ENCODE measurements at places on chromosomes 1 and 21.

DNA sequence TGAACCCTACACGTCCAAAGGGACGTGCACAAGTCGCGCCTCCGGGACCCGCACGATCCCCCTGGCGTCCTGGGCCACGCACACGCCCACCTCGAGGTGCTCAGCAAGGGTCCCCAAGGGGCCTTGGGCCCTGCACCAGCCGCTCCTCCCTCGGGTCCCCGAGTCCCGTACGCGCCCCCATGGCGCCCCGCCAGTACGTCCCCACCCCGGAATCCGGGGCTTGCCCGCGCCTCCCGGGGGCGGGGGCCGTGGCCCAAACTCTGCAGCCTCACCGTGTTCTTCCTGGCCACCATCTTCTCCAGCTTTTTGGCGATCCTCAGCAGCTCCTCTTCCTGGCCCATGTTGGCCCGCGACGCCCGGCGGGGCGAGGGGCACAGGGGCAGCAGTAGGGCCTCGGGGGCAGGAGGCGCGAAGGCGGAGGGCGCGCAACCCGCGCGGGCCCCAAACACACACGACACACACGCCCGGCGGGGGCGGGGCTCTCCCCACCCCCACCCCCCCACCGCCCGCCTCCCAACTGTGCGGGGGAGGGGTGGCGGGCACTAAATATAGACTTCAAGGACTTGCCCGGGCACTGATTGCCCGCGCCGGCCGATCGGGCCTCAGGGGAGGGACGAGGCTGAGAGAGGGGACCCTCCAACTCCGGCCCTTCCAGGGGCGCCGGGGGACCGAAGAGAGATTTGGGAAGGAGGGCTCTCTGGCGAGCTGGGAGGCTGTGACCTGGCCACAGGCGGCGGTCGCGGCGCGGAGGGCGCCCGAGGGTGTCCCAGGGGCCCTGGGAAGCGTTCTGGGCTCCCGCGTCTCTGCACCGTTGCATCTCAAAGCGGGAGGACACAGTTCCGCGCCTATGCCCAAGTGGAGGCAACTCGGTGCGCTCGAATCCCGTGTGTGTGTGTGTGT is at the start of gene TCEA3:
Gene TCEA3, minus strand, starts transcription at position 456 of the 900 bp plus-strand sequence. Its CDS starts 115 bp downstream, at position 341.
- no peak for DNase-seq

DNA sequence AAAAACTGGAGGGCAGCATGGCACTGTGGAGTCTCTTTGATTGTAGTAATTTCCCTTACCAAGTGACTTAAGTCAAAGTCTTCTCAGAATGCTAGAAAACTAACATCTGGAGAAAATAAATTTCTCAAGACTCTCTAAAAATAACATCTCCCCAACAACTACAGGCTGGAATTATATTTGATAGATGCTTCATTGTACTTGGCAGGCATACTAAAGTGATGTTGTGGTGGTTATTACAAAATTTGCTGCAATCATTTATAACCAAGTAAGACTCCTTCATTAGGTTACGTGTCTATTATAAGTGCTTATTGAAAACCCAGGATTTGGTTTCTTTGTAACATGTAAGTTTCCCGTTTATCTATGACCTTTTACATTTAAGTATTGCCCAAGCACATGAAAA is 132.9 kb upstream of the NRIP1 start:
- DNase-seq = no peak

- no peak for DNase-seq
Measured at GRCh38 chr1:205523261-205523890, 18.9 kb downstream of the CDK18 start.

DNA sequence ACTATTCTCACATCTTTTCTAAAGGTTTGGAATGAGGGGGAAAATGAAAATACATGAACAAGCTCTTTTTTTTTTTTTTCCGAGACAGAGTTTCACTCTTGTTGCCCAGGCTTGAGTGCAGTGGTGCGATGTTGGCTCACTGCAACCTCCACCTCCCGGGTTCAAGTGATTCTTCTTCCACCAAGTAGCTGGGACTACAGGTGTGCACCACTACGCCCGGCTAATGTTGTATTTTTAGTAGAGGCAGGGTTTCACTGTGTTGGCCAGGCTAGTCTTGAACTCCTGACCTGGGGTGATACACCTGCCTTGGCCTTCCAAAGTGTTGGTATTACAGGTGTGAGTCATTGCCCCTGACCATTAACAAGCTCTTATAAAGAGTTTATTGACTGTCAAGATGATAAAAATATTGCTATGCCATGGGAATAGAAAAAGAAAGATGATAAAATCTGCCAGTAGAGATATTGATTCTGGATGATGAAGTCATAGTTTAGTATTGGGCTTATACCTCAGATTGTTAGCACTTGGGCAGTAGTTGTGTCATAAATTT is 36.6 kb downstream of the INKA2 start:
- DNase-seq = no peak

GRCh38 chr1:170583186-170583585 is 51.2 kb downstream of the GORAB start:
- no peak for DNase-seq

DNA sequence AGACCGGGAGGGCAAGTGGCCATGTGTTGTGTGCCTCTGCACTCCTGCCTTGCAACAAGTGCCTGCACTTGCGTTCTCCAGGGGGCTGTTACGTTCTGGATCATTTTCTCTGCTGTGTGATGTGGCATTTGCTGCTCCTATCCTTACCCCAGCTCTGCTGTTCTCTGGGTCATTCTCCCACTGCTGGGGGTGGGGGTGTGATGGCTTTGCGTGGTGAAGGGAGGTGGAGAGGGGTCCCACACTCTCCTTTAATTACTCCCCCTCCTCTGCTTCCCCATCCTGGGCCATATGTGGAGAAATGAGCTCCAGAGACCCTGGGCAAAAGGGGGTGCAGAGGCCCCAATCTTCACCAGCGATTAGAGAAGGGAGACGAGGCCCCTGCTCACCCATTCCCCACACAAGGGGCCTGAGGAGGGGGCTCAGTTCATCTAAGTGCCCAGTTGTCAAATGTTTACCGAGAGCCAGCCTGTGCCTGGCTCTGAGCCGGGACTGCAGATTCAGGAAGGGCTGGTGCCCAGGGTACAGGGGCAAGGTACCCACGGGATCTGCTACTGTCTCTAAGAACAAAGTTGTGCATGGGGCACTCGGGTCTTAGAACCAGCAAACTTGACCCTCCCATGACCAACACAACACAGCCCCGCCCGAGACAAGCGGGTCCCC is 355.4 kb downstream of the PTPRU start:
- DNase-seq = no peak

GRCh38 chr21:35829067-35829466 is 231.3 kb downstream of the SETD4 start:
- no peak for DNase-seq

GRCh38 chr1:12549460-12550349 is 68.3 kb downstream of the DHRS3 start:
- no peak for DNase-seq

GRCh38 chr1:39269791-39270342 is 65.4 kb downstream of the MACF1 start:
- DNase-seq = peak; percentile 23

DNA sequence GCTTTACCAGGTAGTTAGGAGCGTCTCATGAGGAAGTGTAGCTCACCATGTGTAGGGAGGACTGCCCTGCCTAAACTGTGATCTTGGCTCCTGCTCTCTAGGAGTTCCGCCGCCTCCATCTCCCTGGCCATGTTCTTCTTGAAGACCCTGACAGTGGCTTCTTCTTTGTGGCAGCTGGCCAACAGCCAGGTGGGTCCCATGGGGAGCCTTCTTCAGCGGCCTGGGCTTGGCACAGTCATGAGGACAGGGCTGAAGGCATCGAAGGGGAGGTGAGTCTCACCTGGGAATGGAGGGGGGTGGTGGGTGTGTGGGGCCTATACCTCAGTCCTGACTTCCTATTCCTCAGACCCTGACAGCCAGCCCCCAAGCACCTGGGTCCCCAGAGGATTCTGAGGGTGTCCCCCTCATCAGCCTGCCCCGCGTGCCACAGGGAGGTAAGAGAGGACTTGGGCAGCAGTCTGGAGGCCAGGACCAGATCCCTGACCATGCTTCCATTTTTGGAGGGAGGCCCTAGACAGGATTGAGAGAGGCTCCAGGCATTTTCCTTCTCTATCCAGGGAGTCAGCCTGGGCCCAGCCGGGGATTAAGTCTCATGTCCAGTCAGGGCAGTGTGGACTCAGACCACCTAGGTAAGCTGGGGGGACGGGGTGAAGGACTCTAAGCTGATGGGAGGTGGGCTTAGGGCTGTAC is 21.4 kb downstream of the HYI start:
- no peak for DNase-seq

GRCh38 chr1:30761381-30762151 is 4.0 kb upstream of the LAPTM5 start:
- DNase-seq = no peak

GRCh38 chr1:213123536-213123935 is 72.5 kb downstream of the RPS6KC1 start:
- no peak for DNase-seq

- DNase-seq = no peak
Measured at GRCh38 chr1:203206129-203206687, 19.7 kb upstream of the CHI3L1 start.

DNA sequence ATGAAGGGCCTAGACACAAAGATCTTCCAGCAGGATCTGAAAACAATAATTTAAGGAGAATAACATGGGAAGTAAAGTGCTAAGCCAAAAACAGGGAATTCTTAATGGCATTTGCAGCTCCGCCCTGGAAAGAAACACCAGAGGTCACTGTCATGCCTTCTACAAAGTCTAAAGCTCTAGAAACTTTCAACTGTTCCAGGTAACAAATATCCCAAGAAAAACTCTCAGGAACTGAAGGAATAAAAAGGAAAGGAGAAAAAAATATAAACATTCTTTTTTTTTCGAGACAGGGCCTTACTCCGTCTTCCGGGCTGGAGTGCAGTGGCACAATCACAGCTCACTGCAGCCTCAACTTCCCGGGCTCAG is 13.2 kb downstream of the ZC3H12A start:
- no peak for DNase-seq

GRCh38 chr1:151237678-151238466 is 16.7 kb upstream of the PSMD4 start:
- no peak for DNase-seq

- DNase-seq = peak; percentile 91
Measured at GRCh38 chr1:230807561-230808280, 60.5 kb downstream of the CAPN9 start.

- no peak for DNase-seq
Measured at GRCh38 chr1:119956306-119956705, 60.0 kb upstream of the ADAM30 start.

DNA sequence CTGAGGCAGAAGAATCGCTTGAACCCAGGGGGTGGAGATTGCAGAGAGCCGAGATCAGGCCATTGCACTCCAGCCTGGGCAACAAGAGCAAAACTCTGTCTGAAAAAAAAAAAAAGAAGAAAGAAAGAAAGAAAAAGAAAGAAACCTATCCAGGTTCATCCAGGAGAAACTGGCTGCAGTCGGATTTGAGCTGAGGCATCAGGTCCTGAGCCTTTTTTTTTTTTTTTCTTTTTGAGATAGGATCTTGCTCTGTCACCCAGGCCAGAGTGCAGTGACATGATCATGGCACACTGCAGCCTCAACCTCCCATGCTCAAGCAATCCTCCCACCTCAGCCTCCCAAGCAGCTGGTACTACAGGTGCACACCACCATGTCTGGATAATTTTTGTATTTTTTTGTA is 22.5 kb upstream of the LUZP1 start:
- no peak for DNase-seq

DNA sequence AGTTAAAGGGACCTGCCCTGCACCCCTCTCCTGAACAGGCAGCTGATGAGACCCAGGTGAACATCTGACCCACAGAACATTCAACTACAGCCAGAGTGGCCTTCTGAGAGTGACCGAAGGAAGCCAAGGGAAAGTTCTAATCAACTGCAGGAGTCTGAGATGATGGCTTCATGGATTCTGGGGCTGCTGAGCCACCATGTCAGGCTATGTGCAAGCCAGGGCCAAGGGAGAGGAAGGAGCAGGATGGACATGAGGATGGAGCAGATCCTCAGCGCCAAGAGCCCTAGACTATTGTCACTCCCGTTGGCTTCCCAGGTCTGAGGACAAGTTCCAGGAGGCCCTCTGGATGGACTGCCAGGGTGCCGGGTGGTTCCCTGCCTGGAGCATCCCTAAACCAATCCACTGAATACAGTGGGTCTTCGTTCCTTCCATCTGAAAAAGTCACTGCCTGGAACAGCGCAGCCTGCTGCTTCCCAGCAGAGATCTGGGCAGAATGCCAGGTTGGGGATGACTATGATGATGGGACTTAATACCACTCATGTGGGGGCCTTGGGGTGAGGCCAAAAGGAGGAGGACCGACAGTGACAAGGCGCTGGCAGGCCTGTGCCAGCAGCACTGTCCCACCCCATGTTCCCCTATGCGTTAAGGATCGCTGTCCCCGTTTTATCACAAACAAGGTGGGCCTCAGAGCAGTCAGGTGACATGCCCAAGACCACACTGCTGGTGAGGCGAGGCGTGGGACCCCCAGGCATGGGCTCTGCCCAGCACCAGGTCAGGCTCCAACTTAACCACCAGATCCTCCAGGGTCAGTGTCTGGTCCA is 19.8 kb downstream of the SPOCD1 start:
- DNase-seq = peak; percentile 72

- no peak for DNase-seq
Measured at GRCh38 chr1:201296352-201296751, 13.0 kb downstream of the PKP1 start.

DNA sequence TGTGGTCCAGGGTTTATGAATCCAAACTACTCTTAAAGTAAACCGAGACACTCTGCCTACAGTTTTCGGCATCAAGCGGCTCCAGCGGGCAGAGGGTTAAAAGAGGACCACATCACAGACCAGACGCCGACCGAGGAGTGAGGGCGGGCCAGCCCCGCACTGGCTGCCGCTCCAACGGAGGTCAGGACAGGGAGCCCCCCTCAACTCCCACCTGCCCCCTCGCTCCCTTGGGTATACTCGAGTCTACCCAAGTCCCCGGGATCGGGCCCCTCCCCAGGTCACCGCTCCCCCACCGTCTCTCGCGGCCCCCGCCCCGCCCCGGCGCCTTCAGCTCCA is 312 bp downstream of the ARNT start:
- DNase-seq = peak; percentile 53

GRCh38 chr1:159707472-159708260 is 6.7 kb downstream of the CRP start:
- DNase-seq = no peak

GRCh38 chr1:217524787-217525520 is 105.9 kb downstream of the GPATCH2 start:
- no peak for DNase-seq

- DNase-seq = no peak
Measured at GRCh38 chr1:1082239-1082775, 8.2 kb upstream of the RNF223 start.

- no peak for DNase-seq
Measured at GRCh38 chr1:46172321-46172720, 2.6 kb upstream of the TSPAN1 start.

GRCh38 chr1:3319874-3320245 is 134.6 kb upstream of the ARHGEF16 start:
- DNase-seq = peak; percentile 37
